ENCODE measurements at places on chromosomes 13 and 19. TPM values are rescaled to one million over a fixed set of nuclear protein-coding genes. Genes with fewer than 3 reads are reported as not detected.
A peak's percentile ranks its signal among the peaks of the same experiment; 100 is the strongest.

- DNase-seq = peak; percentile 78
Observed at GRCh38 chr19:51422053-51422448, 4.6 kb upstream of the SIGLEC10 start.

The KATNAL1 gene
- 3.7 TPM for polyA plus RNA-seq

DNA sequence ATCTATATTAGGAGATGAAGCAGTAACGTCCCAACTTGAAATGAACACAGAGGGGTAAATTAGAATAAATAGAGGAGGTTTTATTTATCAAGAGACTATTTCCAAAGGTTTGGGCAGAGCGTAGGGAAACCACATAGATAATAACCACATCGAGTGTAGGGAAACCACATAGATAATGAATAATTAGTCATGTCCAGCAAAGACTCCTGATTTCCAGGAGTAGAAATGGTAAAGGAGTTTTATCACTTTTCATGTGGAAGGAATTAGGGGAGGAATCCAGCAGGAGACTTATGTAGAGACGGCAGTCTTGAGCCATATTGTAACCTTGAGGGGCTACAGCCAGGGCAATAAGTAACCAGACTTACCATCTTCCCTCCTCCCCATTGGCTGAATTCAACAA is 136.3 kb upstream of the CSNK1A1L start:
- no peak for DNase-seq

The LRRC4B gene
- polyA plus RNA-seq = not detected

GRCh38 chr19:10769533-10770491 is 51.9 kb downstream of the DNM2 start:
- no peak for DNase-seq

- DNase-seq = no peak
Observed at GRCh38 chr19:15403151-15403531, 15.6 kb downstream of the AKAP8L start.

DNA sequence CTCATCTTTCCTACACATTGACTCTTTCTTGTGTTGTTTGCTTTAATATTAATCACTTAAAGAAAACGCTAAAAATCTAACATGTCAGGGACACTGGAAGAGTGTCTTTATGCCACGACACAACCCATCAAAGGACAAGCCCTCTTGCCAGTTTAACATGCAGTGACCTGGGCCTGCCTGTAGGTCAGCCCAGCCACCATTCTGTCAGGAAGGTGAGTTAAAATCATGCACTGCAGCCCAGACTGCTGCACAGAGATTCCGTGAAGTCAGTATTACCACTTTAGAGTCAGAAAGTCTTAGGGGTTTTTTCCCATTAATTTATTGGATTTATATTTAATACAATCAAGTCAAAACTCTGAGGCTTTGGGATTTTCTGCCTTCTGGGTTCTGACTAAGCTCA is 58.0 kb downstream of the TNFRSF19 start:
- DNase-seq = no peak

DNA sequence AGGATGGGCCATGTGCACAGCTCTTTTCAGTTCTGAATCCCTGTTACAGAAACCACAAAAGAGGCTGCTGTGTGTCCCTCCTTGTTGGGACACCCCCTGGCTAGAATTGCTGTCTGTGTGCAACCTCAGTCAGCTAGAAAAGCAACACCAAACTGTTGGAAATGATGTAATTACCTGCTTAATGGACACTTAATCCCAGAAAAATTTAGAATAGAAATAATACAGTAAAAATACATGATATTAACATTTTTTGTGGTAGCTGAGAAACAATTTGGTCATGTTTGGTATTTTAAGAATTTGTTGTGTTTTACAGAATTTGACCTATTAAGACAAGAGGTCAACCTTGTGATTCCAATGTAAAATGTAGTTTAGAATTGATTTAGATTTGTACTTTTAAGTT is 46.8 kb downstream of the FAM124A start:
- no peak for DNase-seq

DNA sequence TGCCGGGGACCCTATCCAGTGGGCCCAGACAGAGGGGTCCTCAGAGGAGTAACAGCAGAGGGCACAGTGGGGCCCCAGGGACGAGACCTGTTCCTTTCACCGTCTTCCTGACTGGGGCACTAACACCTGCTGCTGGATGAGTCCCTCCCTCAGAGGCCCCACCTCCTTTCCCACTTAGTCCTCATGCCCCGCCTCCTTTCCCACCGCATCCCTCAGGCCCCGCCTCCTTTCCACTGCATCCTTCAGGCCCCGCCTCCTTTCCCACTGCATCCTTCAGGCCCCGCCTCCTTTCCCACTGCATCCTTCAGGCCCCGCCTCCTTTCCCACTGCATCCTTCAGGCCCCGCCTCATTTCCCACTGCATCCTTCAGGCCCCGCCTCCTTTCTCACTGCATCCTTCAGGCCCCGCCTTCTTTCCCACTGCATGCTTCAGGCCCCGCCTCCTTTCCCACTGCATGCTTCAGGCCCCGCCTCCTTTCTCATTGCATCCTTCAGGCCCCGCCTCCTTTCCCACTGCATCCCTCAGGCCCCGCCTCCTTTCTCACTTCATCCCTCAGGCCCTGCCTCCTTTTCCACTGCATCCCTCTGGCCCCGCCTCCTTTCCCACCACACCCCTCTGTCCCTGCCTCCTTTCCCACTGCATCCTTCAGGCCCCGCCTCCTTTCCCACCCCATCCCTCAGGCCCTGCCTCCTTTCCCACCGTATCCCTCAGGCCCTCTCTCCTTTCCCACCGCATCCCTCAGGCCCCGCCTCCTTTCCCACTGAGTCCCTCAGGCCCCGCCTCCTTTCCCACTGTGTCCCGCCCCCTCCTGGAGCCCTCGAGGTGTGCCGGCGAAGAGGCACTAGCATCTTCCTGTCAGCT is 6.7 kb downstream of the SPPL2B start:
- no peak for DNase-seq

DNA sequence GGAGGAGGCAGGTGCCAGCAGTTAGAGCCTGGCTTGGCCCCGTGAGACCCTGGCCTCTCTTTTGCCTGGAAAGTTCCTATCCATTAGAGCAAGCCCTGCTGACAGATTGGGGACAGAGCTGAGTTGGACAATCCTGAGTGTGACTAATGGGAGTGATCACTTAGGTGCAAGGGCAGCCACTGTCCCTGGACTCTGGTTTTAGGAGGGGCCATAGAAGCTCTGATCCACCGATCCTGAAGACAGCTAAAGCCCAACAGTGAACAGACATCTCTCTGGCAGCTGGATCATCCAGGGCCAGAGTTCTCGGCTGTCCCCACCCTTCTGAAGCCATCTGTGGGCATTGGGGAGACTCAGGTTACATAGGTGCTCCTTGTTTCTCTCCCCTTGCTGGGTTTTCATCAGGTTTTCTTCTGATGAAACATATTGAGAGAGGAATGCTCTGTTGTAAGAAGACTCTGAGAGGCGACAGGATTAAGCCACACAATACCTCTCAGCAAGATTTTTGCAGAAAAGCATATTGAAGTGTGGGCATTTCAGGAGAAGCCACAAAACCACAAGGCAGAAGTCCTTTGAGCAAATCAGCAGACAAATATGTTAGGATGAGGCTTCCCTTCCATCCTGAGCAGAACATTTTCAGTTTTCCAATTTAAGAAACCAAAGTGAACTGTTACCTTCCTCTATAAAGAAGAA is 288.0 kb upstream of the MAB21L1 start:
- DNase-seq = no peak

DNA sequence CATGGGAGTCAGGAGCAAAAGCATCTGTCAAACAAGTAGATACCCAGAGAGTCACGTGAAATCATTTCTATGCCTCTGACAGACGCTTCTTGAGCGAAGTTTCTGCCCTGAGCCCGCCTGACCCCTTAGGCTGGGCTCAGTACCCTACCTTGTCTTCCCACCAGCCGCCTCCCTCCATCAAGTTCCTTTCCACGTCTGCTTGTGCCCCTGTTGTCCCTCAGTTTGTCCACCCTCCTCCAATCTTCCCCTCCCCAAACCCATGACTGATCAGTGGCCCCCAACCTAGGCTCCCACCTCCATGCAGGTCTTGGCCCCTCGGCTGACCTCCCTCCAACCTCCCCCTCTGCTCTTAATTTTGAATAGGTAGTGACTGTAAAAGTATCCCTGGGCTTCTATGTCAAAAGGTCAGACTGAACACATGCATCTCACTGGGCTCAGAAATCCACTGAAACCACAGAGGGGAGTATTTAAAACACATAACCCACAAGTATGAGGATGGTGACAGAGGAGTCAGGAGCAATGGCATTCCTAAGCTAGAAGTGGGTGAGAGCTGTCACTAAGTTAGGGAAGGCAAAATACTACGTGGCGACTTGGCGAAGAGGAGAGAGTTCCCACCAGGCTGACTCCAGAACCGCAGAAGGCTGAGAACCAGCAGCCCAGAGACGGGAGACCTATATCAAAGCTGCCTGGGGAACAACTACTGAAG is 1.7 kb upstream of the ZNF446 start:
- no peak for DNase-seq

The SYDE1 gene
- polyA plus RNA-seq = not detected

Data from naive B cell (primary cell).